ENCODE measurements at places on chromosomes 12 and 14.

GRCh38 chr12:1575408-1576401 lies 18.7 kb downstream of the FBXL14 start:
- no peak for DNase-seq

DNA sequence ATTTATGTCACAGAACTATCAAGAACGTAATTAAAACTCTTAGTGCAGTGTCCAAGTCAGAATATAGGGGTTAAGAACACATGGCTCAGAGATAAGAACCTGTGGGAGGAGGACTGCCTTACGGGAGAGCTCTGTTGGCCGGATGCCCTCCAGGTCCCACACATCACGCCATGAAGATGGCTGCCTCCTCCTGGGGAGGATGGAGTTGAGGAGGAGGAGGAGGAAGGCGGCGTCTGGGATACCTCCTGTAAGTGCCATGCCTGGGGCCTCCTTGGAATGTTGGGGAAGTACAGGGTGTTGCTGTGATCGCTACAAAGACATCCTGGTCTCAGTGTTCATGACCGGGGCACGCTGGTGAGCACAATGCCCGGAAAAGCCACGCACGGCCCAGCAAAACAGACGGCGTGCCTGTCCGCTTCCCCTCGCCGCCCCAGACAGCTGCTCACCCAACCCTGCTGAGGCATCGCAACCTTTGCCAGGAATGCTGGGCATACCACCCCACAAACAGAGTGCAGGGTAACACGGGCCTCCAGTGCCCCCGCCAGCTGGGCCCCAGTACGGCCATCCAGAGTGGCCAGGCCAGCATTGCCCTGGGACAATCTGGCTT lies 28.7 kb upstream of the CD9 start:
- DNase-seq = no peak

- DNase-seq = no peak
Measured at GRCh38 chr14:101399737-101400517, 161.4 kb upstream of the DIO3 start.

- DNase-seq = no peak
Measured at GRCh38 chr14:101962503-101962874, 1.9 kb upstream of the DYNC1H1 start.

DNA sequence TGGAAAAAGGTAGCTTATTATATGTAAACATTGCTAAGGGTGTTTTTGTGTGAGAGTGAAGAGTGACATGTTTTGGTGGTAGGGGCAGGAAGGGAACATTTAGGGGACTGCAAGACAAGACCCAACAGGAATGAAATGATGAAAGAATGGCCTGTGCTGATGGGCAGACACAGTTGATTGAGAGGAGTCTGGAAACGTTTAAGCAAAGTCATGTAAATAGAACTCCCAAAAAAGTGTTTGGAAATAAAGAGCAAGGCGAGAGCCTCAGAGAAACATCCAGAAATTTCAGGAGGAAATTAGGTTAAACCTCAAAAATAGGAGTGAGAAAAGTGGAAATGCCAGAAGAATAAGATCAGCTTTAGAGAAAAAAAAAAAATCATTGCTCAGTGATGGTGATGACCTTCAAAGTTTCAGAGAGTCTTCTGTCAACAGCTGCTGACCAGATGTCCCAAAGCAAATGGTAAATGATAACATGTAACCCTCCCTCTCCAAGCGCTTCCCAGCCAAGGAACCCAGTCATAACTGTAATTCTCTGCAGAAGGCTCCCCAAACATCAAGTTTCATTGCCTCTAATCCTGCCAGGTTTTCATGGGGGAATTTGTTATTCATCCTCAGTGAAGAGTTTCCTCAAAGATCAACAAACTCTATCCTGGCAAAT lies 223.2 kb upstream of the FAR2 start:
- no peak for DNase-seq
